ENCODE measurements at places on chromosomes 16 and 17.

DNA sequence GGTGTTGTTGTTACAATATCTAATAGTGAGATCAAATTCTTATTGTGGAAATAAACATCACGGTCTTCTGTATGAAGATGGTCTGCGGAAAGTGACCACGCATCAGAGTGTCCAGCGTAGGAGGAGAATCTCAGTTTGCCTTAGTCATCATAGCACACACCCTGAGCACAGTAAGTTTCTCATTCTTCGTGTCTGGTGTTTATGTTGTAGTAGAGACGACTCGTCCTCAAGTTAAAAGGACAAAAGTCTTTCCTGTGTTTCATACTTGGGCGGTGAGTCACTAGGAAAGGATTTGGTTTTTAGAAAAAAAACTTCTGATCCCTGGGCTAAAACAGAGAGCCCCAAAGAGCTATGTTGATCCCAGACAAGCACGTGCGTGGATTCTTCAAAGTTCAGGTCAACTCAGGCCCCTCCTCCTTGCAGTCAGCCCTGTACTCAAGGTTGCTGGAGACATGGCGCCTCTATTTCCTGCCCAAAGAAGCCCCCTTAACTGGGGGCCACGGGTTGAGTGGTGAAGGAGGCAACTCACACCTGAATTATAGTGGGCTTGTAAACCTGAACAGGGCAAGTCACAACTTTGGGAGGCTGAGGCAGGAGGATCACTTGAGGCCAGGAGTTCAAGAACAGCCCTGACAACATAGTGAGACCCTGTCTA is 170.4 kb downstream of the ZFHX3 start:
- DNase-seq: no peak

- DNase-seq: no peak
Observed at GRCh38 chr16:17474572-17474971, 3.8 kb upstream of the XYLT1 start.

DNA sequence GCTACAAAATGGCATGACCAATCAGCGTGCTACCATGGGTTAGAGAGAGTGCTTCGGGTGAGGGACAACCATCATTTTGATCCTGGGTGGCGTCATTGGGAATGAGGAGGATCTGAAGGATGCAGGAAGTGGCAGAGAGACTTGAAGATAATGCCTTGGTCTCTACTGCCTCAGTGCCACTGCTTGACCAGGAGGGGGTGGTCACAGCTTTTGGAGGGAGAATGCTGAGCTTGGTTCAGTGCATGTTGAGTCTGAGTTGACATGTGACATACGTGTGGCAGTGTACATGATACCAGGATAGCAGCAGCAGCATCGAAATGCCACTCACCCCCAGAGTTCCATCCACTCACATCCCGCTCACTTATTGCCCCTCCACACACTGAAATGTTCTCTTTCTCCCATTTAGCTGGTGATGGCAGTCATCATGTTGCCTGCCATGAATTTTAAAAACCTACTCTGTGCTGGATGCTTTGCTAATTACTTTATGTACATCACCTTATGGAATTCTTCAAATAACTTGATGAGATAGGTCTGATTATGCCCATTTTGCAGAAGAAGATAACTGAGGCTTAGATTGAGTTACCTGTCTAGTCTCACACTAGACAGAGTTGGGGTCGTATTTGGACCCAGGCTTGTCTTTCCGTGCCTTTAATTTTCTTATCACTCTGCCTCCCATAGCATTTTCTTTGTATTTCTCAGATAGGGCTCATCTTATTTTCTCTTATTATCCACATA is 36.7 kb downstream of the ARSG start:
- DNase-seq: no peak

GRCh38 chr16:2930236-2930635 is 18.5 kb downstream of the FLYWCH1 start:
- DNase-seq: no peak

GRCh38 chr16:8087597-8088289 is 502.6 kb downstream of the TMEM114 start:
- DNase-seq: no peak

- DNase-seq: no peak
Observed at GRCh38 chr16:17972460-17972943, 364.0 kb downstream of the NPIPA8 start.

- no peak for DNase-seq
Observed at GRCh38 chr17:78822552-78822951, 18.1 kb downstream of the USP36 start.

DNA sequence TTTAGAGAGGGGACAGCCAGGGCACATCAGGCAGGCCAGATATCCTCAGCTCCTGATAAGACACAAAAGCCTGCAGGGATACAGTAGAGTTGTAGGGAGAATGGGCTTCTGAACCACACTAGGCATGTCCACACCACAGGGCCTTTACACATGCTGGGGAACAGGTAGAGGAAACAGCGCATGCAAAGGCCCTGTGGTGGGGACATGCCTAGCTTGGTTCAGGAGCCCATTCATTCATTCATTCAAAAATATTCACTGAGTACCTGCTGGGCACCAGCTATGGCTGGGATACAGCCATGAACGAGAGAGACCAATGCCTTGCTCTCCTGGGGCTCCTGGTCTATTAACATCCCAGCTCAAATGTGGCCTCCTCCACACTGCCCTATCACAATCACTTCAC is 4.4 kb downstream of the CPNE2 start:
- no peak for DNase-seq

- DNase-seq: no peak
Observed at GRCh38 chr17:81543339-81543675, 8.8 kb downstream of the FAAP100 start.

DNA sequence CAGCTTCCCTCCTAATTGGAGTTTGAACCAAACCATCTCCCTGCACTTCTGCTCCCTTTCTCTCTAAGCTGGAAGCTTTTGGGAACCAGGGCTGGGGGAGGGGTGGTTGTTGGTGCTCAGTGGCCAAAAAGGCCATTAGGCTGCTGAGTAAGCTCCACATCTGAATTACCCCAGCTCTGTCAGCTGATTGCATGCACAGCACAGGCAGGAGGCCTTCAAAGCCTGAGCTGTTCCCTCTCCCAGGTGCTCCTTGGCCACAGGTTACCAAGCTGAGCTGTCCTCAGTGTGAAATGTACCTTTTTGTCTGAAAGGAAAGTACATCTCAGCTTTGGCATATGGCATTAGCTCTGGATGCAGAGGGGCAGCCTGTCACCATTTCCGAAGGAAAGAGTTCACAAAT is 6.2 kb upstream of the TBKBP1 start:
- no peak for DNase-seq

GRCh38 chr17:27349540-27350021 is 55.7 kb downstream of the WSB1 start:
- no peak for DNase-seq

GRCh38 chr17:69485901-69486643 is 71.6 kb downstream of the MAP2K6 start:
- no peak for DNase-seq

DNA sequence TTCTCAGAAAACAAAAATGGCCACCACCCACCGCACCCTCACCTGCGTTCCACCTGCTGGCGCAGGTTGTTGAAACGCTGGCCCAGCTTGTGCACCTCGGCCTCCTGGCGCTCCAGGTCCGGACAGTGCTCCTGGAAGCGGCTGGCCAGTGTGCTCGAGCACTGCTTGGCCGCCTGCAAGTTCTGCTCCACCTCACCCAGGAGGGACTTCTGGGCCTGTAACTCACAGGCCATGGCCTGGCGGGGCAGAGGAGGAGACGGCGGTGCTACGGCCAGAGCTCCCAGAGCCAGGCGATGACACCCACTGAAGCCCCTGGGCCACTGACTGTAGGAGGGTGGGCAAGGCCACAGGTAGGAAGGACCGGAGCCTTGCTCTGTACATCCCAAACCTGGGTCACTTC is 43.4 kb downstream of the UBN1 start:
- no peak for DNase-seq

- no peak for DNase-seq
Observed at GRCh38 chr17:43891851-43892646, 15.3 kb downstream of the MPP2 start.

- no peak for DNase-seq
Observed at GRCh38 chr17:50676065-50676975, 31.4 kb downstream of the ANKRD40 start.

GRCh38 chr16:6428861-6429260 is 903.8 kb upstream of the RBFOX1 start:
- DNase-seq: no peak

GRCh38 chr16:29815032-29815721 is 775 bp upstream of the PAGR1 start:
- DNase-seq: peak; percentile 61

GRCh38 chr17:7079581-7080455 is at the start of gene CLEC10A:
Gene CLEC10A, minus strand, starts transcription at chr17:7080251. Its CDS starts 1,439 bp downstream, at chr17:7078812.
- DNase-seq: no peak

DNA sequence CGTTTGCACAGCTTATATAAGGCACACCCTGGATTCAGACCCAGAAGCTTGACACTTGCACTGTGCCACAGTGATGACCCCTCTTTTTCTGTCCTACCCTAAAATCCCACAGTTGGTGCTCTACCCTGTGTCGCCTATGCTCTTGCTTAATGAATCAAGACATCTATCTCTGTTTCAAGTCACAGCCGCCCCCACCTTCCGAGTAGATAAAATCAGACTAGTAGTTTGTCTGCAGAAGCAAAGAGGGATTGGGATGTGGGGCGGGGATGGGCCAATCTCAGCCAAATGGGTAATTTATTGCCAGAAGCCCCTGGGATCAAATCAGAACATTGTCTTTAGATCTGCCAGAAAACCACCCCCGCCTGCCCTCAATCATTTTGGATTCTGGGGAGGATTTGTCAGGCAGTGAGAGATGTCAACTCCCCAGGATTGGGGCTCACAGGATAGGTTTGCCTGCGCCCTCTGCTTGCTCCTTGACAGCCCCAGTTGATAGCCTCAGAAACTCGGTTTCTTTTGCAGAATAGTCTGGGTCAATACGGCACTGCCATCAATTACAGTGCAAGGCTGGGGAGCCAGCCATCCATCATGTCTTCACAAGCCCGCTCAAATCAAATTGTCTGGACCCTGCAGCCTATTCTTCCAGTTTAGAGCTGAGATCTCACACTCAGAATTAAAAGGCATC is 520.8 kb downstream of the GRIN2A start:
- DNase-seq: peak; percentile 30

DNA sequence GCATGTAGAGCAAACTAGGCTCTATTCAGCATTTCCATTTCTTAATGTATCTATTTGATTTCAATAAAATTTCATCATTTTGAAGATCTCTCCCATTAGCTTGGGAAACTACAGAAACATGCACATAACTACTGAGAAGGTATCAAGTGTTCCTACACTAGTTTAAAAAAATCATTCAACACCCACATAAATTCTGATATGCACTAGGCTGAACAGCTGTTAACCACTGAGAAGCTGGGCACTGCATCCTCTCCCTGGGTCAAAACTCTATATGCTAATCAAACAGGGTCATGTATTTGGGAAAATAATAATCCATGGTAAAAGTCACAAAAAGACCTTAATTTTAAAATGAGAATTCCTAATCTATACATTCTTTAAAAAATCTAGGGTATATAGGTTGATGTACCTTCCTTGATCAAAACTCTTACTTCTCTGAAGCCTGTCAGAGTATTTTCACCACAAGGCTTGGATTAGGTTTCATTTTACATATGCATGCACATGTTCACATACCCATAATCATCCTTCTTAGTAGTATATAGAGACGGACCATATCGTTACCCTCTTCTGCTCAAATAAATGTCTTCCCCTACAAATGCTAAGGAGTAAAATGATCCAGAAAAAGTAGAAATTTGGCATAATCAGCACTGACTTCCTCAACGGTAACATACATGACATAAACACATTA is 57.2 kb downstream of the KANSL1 start:
- DNase-seq: no peak

GRCh38 chr17:70661342-70662222 is 492.2 kb downstream of the KCNJ2 start:
- no peak for DNase-seq

DNA sequence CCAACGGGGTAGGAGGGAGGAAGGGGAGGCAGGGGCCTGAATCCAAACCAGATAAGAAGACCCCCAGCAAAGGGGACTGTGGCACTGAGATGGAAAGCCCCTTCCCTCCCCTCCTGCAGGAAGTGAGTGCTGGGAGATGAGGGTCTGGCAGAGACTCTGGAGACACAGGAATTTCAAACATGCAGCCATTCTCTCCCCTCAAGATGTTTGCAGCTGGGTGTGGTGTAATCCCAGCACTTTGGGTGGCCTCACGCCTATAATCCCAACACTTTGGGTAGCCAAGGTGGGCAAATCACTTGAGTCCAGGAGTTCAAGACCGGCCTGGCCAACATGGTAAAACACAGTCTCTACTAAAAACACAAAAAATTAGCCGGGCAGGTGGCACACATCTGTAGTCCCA is 33.9 kb upstream of the FAAP100 start:
- DNase-seq: no peak

DNA sequence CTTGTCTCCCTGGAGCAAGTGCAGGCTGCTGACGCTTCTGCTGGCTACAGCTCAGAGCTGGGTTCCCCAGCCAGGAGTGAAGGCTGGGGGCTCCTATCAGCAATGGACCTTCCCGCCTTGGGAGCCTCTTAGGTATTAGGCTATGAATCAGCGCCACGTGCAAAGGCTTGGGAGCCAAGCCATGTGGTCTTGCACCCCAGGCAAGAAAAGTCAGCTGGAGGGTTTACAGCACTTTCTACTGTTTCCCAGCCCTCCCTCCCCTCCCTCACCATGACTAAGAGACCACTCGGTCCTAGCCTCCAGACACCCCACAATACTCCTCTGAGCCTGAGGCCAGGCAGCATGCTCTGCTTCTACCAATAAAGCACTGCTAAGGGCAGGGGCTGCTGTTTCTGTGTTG is 12.3 kb downstream of the EPX start:
- DNase-seq: no peak

GRCh38 chr17:57994436-57994835 is 6.4 kb upstream of the VEZF1 start:
- no peak for DNase-seq

DNA sequence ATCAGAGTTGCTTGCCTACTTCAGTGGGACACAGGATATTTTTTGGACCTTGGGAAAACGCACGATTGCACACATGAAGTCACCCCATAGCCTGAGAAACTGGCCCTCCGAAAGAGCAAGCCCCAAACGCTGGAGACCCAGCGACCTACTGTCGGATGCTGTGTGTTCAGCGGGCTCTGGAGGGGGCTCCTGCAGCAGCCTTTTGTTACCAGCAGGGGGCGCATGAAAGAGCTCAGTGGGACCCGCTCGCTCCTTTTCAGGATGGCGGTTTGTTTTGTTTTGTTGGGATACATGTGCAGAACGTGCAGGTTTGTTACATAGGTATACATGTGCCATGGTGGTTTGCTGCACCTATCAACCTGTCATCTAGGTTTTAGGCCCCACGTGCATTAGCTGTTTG is 28.4 kb downstream of the MYH3 start:
- no peak for DNase-seq

GRCh38 chr16:73063854-73064211 is 15.9 kb upstream of the ZFHX3 start:
- no peak for DNase-seq

- no peak for DNase-seq
Observed at GRCh38 chr17:60664022-60664421, 13.6 kb upstream of the BCAS3 start.

DNA sequence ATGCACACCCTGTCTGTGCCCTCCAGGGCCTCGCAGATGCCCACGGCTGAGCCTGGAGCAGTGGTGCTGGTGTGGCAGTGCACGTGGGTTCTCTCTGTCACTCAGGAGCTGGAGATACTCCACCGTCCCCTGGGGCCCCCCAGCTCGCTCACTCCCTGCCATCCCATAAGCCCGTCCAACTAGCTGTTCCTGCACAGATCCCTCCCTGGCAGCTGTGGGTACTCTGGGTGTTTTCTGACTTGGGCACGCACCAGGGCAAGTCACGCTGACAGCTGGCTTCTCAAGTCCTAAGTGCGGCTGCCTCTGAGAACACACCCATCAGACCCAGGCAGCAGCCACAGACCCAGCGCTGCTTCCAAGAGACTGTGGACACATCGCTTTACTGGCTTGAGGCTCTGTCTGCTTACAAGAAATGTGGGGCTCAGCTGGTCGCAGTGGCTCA is 25.4 kb upstream of the ITGB4 start:
- DNase-seq: peak; percentile 46
